ENCODE measurements at places on chromosomes 1 and 21.
A peak's percentile ranks its signal among the peaks of the same experiment; 100 is the strongest.

GRCh38 chr1:209774592-209774991 lies 9.8 kb downstream of the C1orf74 start:
- no peak for DNase-seq

- no peak for DNase-seq
These were observed 597.7 kb upstream of the ZP4 start for GRCh38 chr1:238488401-238488800.

DNA sequence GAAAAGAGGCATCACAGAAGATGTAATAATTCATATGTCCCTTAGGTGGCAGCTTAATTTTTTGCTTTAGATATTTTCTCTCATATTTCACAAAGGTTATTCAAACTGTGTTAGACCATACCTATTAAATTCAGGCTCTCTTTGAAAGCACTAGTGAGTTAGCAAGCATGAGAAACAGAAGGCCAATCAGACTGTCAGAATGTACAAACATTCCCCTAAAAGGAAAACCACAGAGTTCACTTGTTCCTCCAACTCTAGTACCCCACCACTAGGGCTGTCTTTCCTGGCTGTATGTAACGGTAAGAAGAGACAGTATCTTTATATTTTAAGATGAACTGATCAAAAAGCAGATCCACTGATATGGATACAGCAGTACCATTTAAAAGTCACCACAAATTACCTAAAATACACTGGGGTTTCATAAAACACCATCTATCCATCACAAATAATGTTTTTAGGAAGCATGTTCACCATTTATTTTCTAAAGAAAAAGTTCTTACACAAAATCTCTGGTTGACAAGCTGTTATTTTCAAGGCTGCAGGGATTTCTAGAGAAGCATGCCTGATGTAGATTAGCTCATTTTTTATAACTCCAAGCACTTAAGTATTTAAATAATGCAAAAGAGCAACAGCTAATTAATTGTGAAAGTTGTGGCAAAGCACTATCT lies 1.8 kb downstream of the ARPC5 start:
- peak; percentile 46 for DNase-seq

DNA sequence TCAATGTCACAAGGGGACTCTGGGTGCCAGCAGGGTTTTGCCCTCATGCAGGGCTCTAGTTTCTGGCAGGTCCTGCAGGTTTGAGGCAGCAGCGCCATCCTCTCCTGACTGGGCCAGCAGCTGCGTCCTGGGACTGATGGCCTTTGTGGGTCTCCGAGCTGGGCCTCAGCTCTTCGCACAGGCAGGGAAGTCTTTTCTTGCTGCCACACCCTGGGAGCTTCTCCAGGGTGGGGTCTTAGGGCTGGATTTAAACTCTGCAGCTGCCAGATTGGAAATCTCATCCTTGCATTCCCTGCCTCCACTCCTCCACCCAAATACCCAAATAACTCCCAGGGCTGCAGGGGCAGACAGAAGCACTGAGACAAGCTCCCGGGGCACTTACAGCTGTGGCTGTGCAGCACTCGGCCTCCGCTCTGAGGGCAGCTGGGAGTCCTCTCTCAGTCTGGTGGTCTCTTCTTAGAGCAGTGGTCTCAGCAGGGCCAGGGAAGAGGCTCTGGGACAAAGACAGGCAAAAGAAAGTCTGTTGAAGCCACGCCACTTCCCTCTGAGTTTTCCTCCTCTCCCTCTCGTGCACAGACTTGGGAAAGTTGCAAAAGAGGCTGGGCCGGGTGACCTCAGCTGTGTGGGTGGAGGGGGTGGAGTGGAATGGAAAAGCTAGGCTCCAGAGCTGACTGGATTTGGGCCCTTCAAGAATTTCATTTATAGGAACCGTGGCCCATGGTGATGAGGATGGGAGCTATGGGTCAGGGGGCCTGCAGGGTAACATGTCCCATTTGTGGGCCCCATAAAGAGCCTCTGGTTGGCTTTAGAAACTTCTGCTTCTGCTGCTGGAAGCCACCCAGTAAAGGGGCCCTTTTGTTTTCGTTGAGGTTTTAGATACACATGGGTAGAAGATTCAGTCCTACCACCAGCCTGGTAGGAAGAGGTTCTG lies at the start of gene RAB7B:
Gene RAB7B, minus strand, starts transcription at position 525 of the 931 bp plus-strand sequence. CDS start 9,260 bp downstream, outside the sequence.
- no peak for DNase-seq

GRCh38 chr1:47449822-47450552 lies 12.1 kb downstream of the FOXD2 start:
- peak; percentile 67 for DNase-seq

- DNase-seq = no peak
These were observed 14.0 kb upstream of the PODN start for GRCh38 chr1:53047737-53048736.

- DNase-seq = no peak
These were observed 193.8 kb downstream of the LYPLAL1 start for GRCh38 chr1:219367496-219367895.

DNA sequence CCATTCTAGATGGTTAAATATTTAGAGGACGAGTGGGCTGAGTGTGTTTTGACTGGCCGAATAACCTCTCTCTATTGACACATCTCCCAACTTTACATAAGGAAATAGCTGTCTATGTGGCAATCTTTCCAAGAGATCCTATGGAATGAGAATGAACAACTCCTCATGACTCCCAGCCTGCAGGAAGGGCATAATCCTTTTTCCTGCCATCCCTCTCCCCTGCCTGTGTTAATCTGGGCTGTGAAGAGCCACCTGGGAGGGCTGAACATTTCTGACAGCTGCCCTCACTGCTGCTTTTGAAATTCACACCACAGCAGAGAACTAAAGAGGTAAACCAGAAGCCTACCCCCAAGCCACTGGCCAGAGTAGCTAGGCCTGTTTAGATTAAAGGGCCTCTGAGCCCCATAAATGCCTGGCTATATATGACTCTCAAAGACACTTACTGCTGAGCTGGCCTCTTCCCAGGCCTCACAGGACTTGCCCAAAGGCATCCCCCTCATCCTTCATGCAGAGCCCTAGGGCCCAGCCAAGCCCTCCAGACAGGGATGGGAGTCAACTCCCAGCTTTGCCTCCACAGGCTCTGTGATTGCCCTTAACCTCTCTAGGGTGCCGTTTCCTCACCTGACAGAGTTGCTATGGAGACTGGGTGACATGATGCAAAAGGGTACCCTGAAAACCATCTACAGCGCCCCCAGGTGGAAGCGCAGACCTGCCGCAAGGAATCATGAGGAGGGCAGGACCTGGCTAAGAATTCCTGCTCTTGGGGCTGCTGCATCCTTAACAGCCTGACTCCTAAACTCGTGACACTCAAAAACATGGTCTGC lies 42.0 kb upstream of the LDLRAP1 start:
- DNase-seq = no peak

- DNase-seq = peak; percentile 73
These were observed 710 bp upstream of the PDXK start for GRCh38 chr21:43717967-43718871.

GRCh38 chr1:54265126-54265525 lies 65.2 kb downstream of the MRPL37 start:
- no peak for DNase-seq

DNA sequence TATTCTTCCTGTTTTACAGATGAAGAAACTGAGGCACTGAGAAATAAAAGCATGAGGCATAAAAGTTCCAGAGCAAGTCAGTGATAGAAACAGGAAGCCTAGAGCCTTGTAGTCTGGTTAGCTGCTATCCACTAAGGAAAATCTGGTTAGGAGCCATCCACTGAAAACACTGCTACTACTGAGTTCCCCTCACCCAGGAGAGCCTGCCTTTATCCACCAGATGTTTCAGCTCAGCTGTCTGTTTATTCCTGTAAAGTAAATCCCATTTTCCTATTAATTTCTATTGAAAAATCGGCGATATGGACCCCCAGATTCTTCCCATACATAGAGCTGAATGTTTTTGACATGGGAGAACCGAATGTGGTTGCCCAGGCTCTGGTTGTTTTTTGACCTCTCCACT lies 63.7 kb upstream of the LMO4 start:
- DNase-seq = no peak

- DNase-seq = peak; percentile 82
These were observed 45.7 kb downstream of the CAPZB start for GRCh38 chr1:19439464-19440171.

- no peak for DNase-seq
These were observed 36.8 kb downstream of the AHDC1 start for GRCh38 chr1:27567146-27567526.

GRCh38 chr1:218347723-218348627 lies 2.8 kb downstream of the TGFB2 start:
- no peak for DNase-seq

DNA sequence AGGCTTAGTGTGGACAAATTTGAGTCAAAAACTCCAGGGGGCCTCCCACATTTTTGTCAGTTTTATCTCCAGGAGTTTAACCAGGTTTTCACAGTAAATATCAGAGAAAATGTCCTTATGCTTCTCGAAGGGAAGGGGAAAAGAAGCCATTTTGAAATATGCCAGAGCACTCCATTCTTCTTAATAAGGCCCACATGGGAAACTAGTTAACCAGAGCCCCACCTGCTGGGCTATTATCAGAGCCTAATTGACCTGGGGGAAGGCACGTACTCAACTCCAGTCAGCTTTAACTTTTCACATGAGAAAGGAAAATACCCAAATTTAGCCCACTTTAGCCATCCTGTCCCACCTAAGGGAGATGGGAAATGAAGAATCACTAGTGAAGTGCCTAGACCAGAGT lies 296.3 kb downstream of the PTBP2 start:
- no peak for DNase-seq

- no peak for DNase-seq
These were observed 65.3 kb downstream of the VAV3 start for GRCh38 chr1:107899655-107900054.

- DNase-seq = no peak
These were observed 3.2 kb downstream of the IFT25 start for GRCh38 chr1:53942127-53942957.

DNA sequence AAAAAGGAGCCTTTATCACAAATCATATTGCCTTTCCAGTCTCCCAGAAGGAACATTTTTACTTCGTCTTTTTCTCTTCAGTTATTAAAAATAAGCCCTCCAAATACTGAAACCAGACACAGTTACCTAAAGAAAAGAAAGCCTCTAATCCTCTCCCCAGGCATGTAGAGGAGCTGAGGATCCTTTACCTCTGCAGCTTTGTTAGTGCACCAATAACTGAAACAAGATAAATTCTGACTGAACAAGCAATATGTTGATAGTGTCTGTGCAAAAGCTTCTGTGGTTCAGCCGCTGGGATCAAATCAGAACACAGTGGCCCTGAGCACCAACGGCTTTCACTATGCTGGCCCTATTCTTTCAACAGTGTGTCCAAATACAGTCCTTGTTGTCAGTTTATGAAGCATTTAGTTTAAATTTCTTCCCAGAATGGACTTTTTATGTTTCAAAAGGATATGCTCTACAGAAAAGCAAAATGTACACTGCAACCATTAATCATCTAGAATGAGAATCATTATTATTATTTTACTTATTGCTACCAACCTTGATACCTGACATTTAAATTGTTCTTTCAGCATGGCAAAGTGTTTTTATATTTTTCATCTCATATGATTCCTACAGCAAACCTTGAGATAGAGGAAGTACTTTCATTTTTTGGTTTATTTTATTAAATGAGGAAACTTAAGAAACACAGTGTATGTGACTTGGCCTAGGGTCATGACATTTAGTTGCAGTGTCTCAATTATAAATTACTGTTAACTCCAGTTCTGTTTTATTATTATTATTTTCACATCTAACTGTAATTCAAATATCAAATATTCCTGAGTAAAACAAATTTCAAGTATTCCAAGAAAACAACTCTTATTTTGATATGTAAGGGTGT lies 217.9 kb downstream of the NEGR1 start:
- no peak for DNase-seq

DNA sequence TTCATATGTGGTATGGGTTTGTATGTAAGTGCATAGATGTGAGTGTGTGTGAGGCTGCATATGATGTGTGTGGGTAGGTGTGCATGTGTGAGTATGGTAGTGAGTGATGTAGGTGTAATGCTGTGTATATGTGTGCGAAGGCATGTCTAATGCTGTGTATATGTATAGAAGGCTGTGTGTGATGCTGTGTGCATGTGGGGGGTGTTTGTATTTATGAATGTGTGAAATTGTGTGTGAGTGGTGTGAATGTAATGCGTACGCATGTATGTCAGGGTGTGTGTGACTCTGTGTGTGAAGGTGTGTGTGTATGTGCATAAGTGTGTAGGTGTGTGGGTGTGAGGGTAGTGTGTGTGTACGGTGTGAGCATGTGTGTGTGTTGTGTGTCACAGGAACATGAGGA lies 300.0 kb downstream of the OMA1 start:
- DNase-seq = no peak

DNA sequence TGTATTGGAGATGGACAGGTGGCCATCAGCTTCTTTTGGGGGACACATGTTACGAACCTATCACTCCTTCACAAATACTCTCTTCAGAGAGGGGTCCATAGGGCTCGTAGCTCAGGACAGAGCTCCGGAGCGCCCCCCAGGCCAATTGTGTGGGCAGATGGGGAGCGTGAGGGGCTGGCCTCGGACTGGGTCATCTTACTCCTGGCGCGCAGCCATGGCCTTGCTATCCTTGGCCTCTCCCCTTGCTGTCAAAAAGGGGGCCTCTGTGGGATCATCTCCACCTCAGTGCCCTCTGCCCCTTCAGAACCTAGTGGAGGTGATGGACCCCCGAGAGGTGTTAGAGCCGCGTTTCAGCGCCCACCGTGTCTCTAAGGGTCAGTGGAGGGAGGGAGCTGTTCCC lies 35.0 kb downstream of the ATP5PO start:
- no peak for DNase-seq

DNA sequence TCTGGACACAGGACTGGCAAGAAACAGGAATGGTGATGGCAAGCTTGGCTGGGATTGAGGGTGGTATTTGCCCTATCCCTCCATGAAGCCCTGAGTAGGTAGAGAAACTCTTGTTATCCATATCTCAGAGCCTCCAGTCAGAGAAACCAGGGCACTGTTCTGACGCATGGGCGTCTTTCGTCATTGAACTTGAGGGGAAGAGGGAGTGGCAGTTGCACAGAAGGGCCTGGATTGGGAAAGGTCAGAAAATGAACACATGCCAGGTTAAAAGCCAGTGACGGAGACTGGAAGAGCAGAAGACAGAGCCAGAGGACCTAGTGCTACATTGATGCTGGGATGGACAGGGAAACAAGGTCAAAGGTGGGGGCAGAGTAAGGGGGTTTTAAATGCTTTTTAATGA lies 516.7 kb downstream of the PLPP3 start:
- no peak for DNase-seq

DNA sequence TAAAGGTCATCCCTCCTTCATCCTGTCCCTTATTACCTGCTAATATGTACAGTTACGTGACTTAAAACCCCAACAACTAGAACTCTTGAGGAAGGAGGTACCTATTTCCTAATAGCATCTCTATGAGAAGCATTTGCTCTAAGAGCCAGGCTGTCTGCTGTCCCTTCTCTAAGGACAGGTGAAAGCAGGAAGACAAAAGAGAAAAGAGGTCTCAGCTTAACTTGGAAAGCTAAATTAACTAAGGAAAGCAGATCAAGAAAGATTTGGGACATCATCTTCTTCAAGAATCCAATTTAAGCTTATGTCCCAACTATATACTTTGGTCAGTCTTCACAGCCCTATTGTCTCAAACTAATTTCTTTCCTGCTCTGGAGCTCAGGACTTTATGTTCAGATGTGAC lies 2.9 kb downstream of the EGLN1 start:
- no peak for DNase-seq

GRCh38 chr1:36834586-36834985 lies 199.7 kb downstream of the GRIK3 start:
- peak; percentile 51 for DNase-seq

GRCh38 chr1:99963041-99963795 lies 6.6 kb upstream of the SLC35A3 start:
- DNase-seq = no peak

All from SK-N-SH (cell line).